Activated CD4-positive, alpha-beta T cell treated with anti-CD3 and anti-CD28 coated beads for 36 hours (primary cell): ENCODE measurements at places on chromosomes 12 and 14. TPM values are rescaled to one million over a fixed set of nuclear protein-coding genes. Genes with fewer than 3 reads are reported as not detected.

- DNase-seq = no peak
These were observed 5.6 kb upstream of the IL26 start for GRCh38 chr12:68231229-68231628.

GRCh38 chr14:99055019-99055418, 217.0 kb downstream of the BCL11B start:
- DNase-seq = no peak

- no peak for DNase-seq
These were observed 29.0 kb upstream of the SMOC1 start for GRCh38 chr14:69850086-69850735.

DNA sequence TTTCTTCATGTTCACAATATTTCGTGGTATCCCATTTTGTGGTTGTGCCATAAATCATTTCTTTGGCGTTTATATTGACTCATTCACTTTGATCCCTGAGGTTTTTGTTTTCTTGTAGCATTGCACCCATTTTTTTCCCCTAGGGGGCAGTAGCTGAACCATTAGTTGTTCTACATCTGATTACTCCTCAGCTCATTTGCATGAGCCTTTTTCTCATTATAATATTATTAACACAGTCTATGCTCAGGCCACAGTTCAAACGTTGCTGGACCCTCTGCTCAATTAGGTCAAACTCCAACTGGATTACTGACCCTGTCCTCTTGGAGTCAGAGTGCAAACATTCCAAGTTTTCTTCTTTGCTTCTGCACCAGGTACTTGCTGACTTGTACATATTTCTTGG, 475.4 kb upstream of the SEL1L start:
- no peak for DNase-seq

- DNase-seq = peak; percentile 68
These were observed 50.7 kb downstream of the TPCN1 start for GRCh38 chr12:113271853-113272561.

DNA sequence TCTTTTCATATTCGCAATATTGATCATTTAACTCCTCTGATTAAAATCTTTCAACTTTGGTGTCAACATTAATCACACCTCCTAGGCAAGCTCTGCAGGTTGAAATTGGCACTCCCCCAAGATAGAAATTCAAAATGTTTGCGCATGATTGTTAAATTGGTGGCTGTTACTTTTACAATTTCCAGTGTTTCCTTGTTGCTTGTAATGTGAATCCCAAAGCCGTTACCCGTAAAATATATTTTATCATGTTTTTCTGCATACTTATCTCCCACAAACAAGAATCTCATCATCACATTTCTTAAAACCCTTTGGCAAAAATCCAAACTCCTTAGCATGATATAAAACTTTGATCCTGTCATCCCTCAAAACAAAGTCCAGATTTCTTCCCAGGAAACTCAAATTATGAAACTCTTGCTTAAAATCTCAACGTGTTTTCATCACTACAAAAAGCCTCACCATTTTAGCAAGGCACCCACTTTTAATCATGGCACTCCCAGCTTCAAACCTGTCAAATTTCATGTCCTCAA, 14.7 kb downstream of the RTL1 start:
- no peak for DNase-seq

Gene SUOX
- 3.4 TPM for total RNA-seq

Gene CFAP54
- total RNA-seq = 0.44 TPM

Gene ZBTB25
- total RNA-seq = 32.7 TPM
